ENCODE measurements at places on chromosomes 6 and 20.
A peak's percentile ranks its signal among the peaks of the same experiment; 100 is the strongest.

DNA sequence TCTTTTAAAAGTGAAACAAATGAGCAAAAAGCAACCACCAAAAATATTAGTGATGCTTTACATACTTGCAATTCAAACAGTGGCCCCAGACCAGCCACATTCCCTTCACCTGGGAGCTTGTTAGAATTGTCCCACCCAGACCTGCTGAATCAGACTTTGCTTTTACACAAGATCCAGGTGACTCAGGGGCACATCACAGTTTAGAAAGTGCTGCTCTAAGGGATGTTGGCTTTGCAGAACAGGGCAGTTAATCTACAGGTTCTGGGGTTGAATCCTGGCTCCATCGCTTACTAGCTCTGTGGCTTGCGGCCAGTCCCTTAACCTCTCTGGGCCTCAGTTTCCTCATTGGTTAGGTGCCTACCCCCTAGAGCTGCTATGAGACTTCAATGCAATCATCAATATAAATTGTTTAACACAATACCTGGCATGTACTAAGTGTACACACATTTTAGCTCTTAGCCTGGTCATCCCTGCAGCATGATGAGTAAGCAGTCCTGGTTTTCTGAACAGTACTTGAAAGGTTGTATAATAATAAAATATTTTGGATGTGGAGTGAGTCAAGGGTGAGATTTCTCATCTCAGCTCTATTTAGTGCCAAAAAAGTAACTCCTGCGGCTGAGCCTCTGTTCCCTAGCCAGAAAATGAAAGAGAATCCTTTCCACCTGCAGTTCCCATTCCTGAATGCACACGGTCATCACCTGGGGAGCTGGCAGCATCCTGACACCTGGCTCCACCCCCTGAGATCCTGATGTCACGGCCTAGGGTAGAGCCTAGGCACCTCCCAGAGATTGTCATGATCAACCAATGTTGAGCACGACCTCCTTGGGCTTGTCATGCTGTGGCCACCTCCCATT is 162.7 kb downstream of the ANKRD60 start:
- no peak for DNase-seq

GRCh38 chr6:56292505-56293181 is 45.3 kb upstream of the COL21A1 start:
- DNase-seq, result no peak

DNA sequence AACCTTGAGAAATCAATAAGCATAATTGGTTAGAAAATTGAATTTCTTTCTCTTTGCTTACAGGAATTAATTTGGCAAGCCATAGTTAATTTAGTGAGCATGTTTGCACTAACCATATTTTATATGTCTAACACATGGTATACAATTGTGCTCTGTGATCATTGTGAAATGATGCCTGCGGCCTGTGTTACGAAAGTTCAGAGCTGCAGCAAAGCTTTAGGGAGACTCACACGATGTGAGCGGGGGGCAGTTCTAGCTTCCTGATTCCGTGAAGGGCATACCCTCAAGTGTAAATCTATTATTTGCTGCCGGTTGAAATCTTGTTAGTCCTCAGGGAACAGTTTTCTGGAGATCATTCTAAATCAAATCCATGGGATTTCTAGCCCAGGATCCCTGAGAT is 25.5 kb upstream of the ADTRP start:
- DNase-seq, result no peak

GRCh38 chr20:58702859-58703648 is 10.5 kb downstream of the NPEPL1 start:
- DNase-seq, result no peak

DNA sequence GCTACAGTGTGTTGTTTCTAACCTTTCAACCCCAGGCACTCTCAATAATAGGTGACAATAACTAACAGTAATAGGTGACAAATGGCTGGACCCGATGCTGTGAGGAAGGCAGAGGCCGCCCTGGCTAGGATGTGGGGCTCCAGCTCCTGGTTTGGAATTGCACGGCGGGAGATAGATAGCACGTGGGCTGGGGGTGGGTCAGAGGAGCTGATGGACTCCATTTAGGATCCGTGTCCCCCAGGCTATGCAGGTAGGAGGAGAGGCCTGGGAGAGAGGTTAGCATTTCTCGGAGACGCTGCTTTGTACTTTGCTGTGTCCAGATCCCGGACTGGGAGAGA is 61.4 kb downstream of the EZR start:
- no peak for DNase-seq

- no peak for DNase-seq
Measured at GRCh38 chr6:73610444-73611275, 43.1 kb downstream of the SLC17A5 start.

DNA sequence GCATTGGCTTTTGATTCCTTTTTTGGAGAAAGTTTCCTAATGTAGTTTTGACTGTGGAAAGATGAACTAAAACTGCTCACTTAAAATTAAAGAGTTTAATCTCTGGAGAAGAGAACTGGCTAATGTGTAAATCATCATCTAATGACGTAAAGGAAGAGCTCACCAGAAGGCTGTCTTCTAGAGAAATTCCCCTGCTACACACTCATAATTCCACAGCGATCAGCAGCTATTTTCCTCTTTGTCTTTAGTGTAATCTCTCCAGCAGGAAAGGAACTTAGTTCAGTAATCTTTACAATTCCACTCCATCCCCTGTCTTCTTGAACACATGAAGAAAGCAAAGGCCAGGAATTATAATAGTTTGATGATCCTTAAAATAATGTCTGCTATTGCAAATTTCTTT is 15.8 kb downstream of the SPTLC3 start:
- DNase-seq, result no peak

- DNase-seq, result peak; percentile 14
Measured at GRCh38 chr6:83536034-83536646, 23.8 kb downstream of the PRSS35 start.

- no peak for DNase-seq
Measured at GRCh38 chr6:4610256-4610655, 165.9 kb upstream of the CDYL start.

DNA sequence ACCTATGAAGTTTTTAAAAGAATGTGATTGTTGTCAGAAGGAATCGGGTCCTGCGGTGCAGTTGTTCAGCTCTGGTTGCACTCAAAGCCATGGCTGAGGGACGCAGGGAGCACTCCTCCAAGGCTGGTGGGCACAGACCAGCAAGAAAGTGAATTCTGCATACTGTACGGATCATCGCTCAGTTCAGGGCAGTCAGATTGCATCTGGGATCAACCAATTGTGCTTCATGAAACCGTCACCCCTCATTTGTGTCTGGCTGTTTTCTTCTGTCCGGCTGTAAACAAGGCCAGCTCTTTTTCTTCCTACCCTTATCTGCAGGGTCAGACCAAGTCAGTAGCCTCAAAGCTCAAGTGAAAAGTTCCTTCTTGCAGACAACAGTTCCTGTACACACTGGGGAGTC is 478.3 kb downstream of the TFAP2A start:
- no peak for DNase-seq

DNA sequence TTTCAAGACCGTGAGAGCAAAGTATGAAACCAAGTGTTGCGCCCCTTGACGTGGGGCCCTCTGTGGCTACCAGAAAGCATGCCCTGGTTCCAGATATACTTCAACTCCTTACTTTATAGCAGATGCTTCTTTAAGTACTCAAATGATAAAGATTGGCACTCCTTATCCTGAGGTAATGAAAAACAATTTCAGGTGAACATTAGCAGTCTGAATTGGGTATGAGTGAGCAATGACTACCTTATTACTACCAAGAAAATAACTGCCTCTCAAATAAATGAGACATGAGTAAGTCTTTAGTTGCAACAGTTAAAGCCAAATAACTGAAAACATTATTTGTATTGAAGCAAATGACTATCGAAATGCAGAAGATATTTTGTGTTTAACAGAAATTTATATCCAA is 408.7 kb downstream of the MMUT start:
- DNase-seq, result no peak

- DNase-seq, result no peak
Measured at GRCh38 chr6:148551226-148551625, 195.6 kb upstream of the UST start.

DNA sequence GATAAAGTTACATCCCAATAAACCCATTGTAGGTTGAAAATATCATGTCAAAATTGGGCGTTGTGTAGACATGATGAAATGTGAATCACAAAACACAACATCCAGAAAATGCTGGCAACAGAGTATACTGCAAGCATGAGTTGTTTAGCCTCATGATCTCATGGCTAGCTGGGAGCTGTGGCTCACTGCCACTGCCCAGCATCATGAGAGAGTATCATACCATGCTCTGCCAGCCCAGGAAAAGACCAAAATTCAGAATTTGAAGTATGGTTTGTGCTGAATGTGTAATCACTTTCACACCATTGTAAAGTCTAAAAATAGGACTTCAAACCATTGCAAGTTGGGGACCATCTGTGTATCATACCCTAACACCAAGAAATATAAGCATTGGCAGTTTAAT is 45.2 kb upstream of the SMAP1 start:
- DNase-seq, result no peak

DNA sequence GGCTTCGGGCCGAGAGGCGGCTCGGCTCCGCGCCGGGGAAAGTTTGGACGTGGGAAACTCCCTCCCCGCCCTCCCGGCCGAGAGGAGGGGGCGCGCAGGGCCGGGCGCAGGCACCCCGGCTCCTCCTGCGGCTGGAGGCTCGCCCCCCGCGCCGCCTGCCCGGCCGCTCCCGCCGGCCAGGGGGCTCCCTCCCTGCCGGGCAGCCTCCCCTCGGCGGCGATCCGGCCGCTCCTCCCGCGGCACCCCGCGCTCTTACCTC is 370 bp downstream of the CDH22 start:
- DNase-seq, result no peak

- no peak for DNase-seq
Measured at GRCh38 chr6:65149841-65150240, 557.2 kb downstream of the EYS start.

DNA sequence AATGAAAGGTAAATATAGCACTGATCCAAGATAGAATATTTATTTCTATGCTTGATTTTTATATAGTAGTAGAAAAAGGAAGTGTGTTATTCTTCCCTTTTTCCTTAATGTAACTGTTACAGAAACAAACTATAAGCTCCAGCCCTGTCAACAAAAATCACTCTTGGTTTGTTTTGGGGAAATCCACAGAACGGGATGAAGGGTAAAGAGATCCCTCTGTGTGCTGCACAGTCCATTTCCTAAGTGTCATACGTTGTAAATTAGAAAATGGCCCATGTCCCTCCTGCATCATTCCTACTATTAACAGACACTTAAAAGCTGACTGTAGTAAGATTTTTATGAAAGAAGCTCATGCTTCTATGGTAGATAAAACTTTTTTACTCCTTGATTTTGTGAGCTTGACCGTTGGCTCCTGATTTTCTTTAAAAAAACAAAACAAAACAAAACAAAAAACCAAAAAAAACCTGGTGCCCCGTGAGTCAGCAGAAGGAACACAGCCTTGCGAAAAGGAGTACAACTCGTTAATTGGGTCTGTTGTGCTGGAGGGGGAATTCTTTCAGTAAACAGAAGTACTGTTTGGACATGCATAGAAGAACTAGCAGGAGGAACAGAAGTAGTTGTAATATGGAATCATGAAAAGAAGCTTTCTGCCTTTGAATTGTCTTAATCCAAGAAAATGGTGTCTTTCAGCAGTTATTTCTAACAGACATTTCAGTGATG is 67.5 kb downstream of the RTN4IP1 start:
- no peak for DNase-seq
